ENCODE measurements at places on chromosomes 5 and 9.

DNA sequence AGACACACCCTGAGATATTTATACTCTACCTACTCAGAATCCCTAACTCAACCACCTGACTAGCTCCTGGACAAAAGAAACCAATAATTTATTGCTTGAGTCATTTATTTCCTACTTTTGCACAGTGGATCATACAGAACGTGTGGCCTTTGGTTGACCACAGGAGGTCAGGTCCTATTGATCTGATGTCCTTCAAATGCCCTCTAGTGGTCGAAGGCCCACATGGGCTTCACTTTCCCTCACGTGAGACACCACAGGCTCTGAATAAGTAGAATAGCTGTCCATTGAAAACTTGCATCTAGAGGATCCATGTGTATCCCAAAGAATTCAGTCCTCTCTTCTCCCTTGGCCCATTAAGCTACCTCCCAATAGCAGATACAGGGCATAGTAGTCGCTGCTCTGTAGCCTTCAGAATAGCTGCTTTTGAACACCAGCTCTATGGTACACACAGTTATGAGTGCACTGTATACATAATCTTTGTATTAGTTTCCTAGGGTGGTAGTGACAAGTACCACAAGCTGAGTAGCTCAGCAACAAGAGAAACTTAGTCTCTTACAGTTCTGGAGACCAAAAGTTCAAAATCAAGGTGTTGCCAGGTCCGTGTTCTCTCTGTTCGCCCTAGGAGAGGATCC, 177.6 kb upstream of the SMARCA2 start:
- no peak for DNase-seq

DNA sequence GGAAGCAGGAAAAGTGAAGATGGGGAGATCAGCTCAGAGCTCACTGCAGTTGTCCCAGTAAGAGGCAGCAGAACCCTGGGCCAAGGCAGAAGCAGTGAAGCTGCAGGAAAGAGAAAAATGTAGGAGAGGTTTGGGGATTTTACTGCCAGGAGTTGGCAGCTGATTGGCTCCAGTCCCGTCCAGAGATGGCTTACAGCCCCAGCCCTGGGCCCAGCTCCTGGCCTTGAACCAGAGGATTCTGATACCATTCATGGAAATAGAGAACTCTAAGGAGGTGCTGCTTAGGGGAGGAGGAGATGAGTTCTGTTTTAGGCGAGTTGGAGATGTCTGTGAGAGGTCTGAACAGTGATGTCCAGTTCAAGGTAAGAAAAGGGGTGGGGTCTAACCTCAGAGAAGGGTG, 4.6 kb downstream of the MORN5 start:
- DNase-seq = no peak

DNA sequence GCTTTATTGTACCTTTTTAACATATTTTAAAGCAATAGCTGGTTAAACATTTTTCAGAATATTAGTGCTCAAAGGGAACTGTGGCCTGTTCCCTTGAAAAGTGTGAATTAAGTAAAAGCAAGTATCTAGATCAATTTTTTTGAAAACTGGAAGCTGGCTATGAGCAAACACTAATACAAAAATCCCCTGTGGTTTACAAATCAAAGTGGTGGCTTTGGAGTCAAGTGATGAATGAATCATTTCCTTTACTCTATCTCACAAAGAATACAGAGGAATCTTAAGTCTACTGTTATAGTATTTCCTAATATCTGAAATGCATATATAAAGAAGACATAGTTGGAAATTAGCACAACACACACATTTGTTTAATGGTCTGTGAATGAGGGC, 212.4 kb upstream of the C9orf72 start:
- DNase-seq = no peak

- no peak for DNase-seq
Measured at GRCh38 chr9:129208207-129209032, 30.4 kb upstream of the IER5L start.
